ENCODE measurements at places on chromosomes 5 and 9.
A peak's percentile ranks its signal among the peaks of the same experiment; 100 is the strongest.

DNA sequence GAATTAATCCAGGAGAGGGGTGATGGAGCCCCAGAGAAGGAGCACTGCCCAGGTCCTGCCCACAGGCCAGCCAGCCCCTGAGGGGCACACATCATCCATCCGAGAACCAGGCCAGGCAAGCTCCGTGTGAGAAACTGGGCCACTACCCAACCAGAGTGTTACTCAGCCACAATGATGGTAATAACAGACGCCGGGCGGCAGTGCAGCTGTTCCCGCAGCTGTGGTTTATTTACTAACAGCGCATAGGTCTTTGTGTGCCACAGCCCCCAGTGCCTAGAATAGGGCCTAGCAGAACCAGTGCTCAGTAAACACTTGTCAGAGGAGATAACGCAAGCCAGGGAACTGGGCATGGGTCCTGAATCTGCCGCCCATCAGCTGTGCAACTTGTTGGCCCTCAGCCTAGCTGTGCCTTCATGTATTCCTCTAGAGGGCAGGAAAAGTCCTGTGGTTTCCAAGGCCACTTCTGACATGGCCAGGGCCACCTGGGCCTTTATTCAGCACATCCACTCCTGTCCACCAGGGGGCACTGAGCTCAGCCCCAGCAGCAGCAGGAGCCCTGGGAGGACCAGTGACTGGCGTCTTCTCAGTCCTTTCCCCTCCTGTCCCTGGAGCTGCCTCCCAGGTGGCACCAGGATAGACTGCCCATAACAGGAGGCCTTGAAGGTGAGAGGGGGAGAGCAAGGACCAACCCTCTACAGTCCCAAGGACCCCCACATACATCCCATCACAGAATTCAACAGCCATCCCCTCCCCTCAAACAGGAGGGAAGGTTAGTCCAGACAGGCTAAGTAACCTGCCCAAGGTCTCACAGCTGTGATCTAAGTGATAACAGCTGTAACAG is 2.1 kb downstream of the MXD3 start:
- DNase-seq: no peak

- DNase-seq: no peak
These were observed 21.7 kb downstream of the RMI1 start for GRCh38 chr9:84002344-84002743.

DNA sequence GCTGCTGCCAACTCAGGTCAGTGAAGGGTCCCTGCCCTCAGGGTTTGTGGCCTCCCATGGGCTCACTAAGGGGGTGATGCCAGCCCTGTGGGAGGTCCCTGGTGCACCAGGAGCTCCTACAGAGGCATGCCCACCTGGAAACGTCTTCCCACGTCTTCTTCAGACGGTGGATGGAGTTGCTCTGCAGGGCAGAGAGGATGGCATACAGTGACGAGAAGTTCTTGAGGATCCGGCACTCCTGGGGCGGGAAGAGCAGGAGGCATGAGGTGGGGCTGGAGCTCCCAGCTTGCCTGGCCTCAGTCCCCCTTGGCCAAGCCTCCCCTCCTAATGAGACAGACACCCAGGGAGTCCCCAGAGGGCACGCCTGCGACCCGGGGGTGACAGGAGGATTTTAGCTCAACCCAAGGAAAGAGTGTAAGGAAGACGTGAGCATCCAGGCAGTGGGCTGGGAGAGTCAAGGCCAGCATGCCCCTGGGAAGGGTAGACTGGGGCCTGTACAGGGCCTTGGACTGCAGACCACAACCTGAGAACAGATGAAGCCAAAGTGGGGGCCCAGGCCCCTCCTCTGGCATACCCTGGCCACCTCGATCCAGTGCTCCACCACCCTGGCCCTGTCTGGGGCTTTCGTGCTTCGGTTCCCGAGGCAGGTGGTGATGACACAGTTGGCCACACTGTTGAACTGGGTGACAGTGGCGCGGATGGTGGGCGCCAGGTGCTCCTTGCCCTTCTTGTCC is 14.4 kb downstream of the RALGDS start:
- peak; percentile 12 for DNase-seq

- no peak for DNase-seq
These were observed 103.3 kb downstream of the ESM1 start for GRCh38 chr5:54882101-54882500.

DNA sequence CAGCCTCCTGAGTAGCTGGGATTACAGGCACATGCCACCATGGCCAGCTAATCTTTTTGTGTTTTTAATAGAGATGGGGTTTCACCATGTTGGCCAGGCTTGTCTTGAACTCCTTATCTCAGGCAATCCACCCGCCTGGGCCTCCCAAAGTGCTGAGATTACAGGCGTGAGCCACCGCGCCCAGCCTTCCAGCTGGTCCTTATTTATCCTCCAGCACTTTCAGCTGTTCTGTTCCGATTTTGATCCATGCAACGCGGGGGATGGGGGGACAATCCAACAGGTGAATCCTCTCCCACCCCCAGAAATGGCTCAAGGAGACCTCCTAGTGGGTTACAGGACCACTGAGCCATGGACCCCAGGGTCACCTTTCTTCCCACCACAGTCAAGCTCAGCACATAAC is 14.7 kb upstream of the CDKN2AIPNL start:
- DNase-seq: no peak
